NCI-H1092 treated with DMSO at 0.1 percent for 48 hours (cell line): ENCODE measurements at places on chromosomes 7 and 10.

DNA sequence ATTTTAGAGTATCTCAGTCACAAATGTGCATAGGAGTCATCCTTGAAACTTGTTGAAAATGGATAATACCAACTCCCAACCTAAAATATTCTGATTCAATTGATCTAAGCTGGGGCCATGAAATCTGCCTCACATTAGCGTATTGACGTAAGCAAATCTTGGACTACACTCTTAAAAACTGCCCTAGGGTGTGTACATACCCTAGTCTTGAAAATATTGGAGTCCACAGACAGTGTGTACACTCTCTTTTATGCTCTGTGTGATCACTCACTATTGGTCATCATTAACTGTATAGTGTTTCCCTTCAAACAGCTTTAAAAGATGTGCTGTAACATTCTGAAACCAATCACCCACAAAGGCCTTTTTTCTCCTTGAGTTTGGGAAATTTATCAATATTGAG is 102.9 kb upstream of the FERD3L start:
- DNase-seq, result no peak

DNA sequence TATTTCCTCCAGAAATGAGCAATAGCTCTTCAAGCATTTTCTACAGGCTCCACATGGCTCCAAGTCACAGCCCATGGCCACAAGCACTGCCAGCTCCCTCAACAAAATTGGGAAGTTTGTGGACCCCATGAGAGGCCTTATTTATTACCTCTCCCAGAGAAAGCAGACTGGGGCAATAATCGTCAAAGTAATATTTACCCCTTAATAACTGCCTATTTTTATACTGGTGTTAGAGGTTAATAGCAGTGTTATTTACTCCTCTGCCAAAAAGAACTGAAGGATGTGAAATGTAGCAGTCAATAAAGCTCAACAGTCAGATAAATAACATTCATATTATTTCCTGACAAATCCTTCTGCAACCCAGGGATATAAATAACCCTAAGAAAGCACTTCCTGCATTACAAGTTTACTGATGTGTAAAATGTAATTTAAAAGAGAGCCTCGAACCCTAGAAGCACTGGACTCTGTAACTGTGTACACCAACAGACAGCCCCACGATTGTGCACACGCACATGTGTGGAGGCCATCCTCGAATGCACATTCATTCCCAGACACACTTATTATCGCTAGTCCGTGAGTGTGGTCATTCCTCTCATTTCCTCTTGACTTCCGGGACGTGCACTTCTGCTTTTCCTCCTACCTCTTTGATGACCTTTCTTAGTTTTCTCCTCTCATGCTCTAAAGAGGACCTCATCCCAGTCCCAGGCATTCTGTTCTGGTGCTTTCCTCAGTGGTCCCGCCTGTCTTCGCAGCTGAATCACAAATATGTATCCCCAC is 157.4 kb downstream of the EVX1 start:
- no peak for DNase-seq

DNA sequence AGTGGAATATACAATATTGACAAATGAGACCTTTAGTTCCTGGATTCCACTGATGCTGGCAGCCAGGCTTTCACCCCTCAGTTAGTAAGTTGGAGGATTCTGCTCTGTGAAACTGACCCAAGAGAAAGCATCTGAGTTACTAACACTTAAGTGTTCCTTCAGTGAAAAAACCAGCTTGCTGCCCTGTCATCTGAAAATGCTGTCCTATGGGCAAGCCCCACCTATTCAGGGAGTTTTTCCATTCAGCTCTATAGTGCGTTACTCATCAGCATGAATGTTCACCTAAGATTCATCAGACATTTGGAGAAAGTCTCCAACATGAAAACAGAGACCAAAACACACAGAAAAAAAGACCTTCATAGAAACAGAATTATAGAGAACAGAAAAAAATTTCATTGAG is 37.9 kb downstream of the PRPF18 start:
- DNase-seq, result no peak

GRCh38 chr7:8582728-8583127 is 149.3 kb downstream of the NXPH1 start:
- no peak for DNase-seq

DNA sequence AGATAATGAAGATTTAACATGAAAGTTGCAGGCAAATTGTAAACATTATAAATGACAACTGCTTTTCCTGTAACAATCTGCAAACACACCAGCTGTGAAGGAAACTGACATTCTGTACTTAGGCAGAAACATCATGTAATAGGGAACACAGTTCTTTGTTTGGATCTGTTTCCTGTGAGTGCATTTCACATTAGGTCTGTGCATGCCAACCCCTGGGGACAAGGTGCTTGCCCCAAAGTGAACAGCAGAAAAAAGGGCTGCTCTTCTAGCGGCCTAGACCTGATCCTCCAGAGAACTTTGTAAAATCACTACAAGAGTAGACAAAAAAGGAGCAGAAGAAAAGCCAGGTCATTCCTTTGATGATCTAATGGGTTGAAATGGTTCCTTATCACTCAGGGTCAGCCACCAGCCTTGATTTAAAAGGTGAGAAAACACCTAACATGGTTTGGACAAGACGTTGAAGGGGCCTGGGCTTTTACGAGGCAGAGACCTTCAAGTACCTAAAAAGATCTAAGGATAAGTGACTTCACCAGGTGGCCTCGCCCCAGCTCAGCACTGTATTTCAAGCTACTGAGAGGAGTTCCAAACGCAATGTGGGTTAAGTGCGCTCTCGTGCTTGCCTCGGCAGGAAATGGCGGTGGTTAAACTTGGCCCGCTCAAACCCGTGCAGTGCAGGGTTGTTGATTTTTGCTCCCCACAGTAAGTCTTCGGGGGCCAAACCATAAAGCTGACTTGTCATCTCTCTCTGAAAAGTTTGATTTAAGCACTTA is 249.7 kb downstream of the CREB5 start:
- no peak for DNase-seq

- DNase-seq, result no peak
These were observed 18.1 kb upstream of the TFAM start for GRCh38 chr10:58367069-58367468.

- DNase-seq, result no peak
These were observed 150.3 kb downstream of the COL28A1 start for GRCh38 chr7:7385421-7385820.

- DNase-seq, result no peak
These were observed 84.6 kb downstream of the CH25H start for GRCh38 chr10:89122433-89123051.

GRCh38 chr7:106589198-106589879 is 71.6 kb downstream of the CCDC71L start:
- DNase-seq, result no peak

GRCh38 chr10:58963101-58963534 is 213.3 kb upstream of the PHYHIPL start:
- no peak for DNase-seq

GRCh38 chr7:77244222-77244934 is 44.8 kb upstream of the FGL2 start:
- no peak for DNase-seq

DNA sequence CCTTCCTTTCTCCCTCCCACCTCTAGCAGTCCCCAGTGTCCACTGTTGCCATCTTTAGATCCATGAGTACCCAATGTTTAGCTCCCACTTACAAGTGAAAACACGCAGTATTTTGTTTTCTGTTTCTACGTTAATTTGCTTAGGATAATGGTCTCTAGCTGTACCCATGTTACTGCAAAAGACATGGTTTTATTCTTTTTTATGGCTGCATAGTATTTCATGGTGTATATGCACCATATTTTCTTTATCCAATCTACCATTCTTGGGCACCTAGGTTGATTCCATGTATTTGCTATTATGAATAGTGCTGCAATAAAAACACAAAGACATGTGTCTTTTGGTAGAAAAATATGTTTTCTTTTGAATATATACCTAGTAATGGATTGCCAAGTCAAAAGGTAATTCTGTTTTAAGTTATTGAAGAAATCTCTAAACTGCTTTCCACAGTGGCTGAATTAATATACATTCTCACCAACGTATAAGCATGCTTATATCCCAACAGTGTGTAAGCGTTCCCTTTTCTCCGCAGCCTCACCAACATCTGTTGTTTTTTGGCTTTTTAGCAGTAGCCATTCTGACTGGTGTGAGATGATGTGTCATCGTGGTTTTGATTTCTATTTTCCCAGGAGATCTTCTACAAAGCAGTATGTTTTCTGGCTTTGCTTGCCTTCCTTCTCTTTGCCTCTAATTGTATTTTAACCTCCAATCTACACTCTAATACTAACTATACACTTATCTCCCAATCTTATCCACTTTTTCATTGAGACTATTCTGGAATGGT is 179.5 kb upstream of the PHF14 start:
- no peak for DNase-seq

- peak; percentile 23 for DNase-seq
These were observed 580 bp downstream of the EEPD1 start for GRCh38 chr7:36153571-36154097.

DNA sequence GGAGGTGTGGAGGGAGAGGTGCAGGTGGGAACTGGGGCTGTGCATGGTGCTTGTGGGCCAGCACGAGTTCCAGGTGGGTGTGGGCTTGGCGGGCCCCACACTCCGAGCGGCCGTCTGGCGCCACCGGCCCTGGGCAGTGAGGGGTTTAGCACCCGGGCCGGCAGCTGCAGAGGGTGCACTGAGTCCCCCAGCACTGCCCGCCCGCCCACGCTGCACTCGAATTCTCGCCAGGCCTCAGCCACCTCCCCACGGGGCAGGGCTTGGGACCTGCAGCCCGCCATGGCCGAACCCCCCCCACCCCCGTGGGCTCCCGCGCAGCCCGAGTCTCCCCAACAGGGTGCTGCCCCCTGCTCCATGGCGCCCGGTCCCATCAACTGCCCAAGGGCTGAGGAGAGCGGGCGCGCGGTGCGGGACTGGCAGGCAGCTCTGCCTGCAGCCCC is 810.2 kb downstream of the PCDH15 start:
- no peak for DNase-seq
